GM18507 (cell line): ENCODE measurements at places on chromosomes 11 and 22.

DNA sequence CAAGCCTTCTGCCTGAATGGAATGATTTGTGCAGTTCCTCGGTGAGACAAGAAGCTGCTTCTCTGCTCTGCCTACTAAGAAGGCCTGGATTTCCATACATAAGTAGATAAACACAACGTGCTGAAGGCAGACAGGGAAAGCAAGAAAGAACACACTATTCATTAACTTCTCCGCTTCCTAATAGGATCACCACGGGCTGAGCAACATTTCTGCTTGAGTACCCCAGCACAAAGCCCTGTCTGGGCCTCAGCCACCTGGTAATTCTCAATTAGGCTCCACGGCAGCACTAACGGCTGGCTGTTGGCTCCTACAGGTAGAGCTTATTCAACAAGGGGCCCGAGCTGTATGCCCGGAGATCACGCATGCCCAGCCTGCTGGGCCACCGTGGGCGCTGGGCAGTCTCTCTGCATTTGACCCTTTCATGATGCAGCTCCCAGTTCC, 1156.6 kb downstream of the TBC1D22A start:
- no peak for DNase-seq

DNA sequence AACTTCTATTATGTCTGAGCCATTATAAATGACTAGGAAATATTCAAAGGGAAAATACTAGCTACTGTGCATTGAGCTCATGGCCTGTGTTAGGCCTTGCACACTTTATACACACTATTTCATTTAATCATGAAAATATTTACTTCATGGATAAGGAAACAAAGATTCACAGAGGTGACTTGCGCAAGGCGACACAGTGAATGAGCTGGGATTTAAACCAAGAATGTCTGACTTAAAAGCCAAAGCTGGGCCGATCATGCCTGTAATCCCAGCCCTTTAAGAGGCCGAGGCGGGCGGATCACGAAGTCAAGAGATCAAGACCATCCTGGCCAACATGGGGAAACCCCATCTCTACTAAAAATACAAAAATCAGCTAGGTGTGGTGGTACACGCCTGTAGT, 231.5 kb downstream of the MIAT start:
- no peak for DNase-seq

GRCh38 chr22:17921871-17922821, 102.2 kb downstream of the MICAL3 start:
- no peak for DNase-seq

DNA sequence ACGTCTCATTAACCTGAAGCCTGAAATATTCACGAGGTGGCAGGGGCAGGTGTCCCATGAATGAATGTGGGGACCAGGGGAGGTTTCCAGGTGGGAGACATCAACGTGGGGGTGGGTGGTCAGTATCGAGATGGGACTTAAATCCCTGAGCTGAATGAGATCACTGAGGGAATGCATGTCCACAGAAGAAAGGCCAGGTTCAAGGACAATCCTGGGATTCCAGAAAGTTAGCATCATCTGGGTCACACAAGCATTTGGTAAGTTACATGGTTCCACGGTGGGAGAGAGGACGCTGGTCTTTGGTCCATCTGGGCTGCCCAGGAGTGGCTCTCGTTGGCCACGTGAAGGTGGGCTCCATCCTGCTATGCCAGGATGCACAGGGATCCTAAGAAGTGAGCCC, 22.7 kb upstream of the CCND1 start:
- DNase-seq, result no peak

DNA sequence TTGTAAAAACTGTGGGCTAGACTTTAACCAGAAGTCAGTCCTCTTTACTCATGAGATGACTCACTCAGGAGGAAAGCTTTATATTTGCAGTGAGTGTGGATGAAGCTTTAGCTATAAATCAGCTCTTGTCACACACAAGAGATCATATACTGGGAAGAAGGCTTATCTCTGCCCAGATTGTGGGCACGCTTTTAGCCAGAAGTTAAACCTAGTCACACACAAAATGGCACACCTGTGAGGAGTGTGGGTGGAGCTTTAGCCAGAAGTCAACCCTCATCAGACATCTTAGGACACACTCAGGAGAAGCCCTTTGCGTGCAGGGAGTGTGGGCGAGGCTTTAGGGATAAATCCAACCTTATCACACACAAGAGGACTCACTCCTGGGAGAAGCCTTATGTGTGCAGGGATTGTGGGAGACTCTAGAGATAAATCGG, 706.9 kb upstream of the LUZP2 start:
- no peak for DNase-seq

GRCh38 chr11:11215944-11216343, 137.1 kb downstream of the CSNK2A3 start:
- no peak for DNase-seq

- DNase-seq, result no peak
Measured at GRCh38 chr22:38477585-38477984, 9.7 kb downstream of the KDELR3 start.

DNA sequence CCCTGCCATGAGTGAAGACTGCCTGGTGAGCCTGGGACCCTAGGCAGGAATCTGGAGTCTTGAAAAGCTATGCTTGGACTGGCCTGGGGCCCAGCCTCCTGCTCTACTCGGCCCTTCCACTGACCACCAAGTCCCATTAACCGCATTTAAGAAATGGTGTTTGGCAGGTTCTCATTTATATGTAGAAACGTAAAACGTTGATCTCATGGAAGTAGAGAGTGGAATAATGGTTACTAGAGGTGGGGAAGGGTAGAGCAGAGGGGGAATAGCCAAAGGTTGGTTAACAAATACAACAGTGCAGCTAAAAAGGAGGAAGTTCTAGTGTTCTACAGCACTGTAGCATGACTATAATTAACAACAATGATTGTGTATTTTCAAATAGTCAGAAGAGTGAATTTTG, 72.9 kb upstream of the EED start:
- no peak for DNase-seq
